Stimulated activated CD8-positive, alpha-beta memory T cell treated with anti-CD3 and anti-CD28 coated beads, Interleukin-15, amount 100 ng/mL, for 24 hours (primary cell): ENCODE measurements at places on chromosomes 2 and 18.

GRCh38 chr18:10936176-10937053, 213.0 kb downstream of the PIEZO2 start:
- no peak for DNase-seq

DNA sequence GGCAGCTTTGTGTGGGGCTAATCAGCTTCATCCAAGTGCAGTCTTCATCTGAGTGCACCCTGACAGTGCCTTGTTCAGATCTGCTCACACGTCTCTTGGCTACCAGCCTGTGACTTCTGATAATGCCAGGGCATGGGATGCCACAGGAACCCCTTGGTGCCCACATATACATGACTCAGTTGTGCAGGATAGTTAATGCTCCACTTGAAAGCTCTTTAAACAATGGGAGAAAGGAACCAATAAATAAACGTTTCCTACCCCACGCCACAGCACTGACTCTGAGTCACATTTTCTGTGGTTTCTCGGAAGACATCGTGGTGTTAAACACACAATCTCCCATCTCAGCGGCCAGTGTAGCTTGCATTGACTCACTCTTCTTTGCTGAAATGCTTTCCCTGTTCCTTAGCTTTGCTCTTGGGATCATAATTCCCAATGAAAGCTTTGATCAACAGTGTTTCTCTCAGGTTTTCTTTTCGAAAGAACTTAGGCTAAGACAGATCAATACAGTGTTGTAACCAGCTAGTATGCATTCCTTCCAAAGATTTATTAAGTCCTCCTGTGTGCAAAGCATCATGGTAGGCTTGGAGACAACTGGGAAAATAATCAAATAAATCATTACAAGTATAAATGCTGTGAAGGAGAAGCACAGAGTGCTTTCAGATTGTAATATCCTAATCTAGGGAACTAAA, 142.0 kb downstream of the COPS8 start:
- DNase-seq = no peak

DNA sequence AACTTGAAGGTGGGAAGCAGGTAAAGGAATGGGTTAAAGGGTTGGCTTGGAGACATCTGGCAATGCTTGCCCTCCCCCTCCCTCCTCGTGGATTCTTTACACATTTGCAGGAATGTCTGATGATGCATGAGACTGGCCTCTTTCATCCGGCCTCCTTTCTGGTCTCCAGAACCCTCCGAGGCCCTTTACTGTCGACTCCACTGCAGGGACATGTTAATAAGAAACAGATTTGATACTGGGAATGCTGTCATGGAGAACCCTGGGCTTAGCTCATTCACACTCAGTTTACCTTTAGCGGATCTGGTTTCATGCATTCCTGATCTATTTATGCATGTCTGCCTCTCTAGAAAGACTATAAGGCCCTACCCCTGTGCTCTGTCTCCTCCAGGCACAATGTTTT, 238.7 kb downstream of the TGIF1 start:
- DNase-seq = no peak

- no peak for DNase-seq
These were observed 264.3 kb downstream of the ZNF516 start for GRCh38 chr18:76230791-76231190.

GRCh38 chr18:1094409-1094808, 189.7 kb downstream of the ADCYAP1 start:
- no peak for DNase-seq

DNA sequence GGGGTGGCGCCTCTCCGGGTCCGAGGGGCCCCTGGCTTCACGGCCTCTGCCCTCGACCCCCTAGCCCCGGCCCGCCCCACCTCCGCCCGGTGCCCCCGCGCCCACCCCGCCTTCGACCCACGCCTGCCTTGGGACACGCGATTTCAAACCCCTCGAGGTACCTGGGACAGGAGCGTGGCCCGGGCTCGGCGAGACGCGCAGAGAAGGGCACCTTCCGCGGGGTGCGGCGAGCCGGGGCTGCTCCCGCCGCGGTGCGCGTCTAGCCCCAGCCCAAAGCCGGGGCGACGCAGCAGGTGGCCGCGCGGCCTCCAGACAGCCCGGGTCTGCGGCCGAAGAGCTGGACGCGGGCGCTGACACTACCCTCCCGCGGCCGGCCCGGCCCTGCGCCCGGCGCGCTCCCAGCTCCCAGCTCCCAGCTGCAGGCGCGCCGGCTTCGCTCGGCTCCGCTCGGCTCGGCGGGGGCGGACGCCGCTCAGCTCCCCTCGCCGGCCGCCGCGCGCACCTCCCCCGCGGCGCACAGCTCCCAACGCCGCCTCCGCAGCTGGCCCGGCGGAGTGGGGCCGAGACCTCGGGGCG, at the start of gene CRACDL:
TSS of gene CRACDL (minus strand) at position 449 of the 576 bp plus-strand sequence. CDS start 89,425 bp downstream, outside the sequence.
- no peak for DNase-seq

GRCh38 chr2:46298522-46299353, 1.5 kb downstream of the EPAS1 start:
- DNase-seq = no peak

DNA sequence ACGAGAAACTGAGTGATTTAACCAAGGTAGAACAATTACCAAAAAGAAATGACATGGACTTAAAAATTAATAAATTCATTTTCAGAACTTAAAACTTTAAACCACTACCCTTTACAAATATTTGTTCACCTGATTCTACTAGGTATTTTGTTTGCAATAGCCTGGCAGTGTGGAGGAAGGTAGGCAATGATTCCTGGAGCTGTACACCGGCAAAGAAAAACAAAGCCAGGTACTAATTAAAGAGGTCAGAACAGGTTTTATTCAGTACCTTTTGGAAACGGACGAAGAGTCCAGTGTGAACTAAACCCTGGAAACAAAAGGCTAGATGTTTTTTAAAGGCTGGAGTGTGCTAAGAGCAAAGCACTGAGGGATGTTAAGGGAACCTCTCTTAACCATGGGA, 561.3 kb upstream of the FSHR start:
- no peak for DNase-seq

DNA sequence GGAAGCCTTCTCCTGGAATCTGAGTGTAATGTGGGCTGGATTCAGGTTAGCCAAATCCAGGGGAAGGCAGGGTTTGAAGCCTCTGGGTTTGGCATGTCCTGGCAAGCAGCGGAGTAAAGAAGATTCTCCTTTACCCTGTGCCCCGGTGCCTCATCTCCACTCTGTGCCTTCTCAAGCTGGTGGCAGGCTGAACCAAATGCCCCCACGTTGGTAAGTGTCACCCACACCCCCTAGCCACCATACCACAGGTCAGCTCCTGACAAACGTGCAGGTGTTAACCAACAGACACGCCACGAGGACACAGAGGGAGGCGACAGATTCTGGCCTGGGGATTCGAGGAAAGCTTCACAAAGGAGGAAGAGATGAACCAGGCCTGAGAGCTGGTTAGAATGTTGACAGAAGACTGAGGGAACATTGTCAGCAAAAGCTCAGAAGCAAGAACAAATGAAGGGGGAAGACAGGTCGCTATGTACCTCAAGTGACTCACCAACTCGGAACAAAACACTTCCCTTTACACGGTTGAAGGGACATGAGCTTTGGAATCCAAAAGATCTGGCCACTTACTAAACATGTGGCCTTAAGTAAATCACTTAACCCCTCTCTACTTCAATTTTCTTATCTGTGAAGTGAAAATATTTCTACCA, 85.2 kb upstream of the LCLAT1 start:
- DNase-seq = no peak

DNA sequence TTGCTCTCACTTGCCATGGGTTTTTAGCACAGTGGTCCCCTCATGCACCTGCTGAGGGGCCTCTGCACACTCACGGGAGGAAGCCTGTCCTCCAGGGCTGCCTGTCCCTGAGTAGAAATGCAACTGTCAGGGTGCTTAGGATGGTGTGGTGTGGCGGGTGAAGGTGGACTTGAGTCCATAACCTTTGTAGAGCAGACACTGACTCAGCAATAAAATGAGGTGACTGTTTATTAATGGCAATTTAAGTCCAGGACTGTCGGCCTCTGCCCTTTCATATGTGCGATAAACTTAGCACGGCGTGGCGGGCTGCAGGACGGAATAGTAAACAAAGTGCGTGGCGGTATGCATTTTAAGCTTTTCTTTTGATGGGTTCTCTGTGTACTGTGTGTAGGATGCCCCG, 188.2 kb downstream of the LDLRAD4 start:
- DNase-seq = no peak

DNA sequence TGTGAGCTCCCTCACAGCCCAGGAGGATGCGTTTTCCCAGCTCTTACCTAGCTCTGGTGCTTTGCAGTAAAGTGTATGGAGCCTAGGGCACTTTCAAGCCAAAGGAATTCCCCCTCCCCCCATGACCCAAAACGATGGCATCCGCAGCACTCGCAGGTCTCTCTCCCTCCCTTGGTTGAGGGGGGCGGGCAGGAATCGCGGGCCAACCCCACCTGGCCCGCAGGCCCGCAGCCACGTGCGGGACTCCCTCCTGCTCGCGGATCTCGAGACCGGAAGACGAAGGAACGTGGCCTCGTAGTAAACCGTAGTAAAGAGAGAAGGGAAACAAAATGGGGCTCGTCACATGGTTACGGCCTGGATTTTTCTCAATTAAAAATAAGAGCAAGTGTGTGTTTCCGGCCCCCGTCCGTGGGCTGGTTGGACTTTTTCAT, 8.5 kb downstream of the IRS1 start:
- DNase-seq = no peak

DNA sequence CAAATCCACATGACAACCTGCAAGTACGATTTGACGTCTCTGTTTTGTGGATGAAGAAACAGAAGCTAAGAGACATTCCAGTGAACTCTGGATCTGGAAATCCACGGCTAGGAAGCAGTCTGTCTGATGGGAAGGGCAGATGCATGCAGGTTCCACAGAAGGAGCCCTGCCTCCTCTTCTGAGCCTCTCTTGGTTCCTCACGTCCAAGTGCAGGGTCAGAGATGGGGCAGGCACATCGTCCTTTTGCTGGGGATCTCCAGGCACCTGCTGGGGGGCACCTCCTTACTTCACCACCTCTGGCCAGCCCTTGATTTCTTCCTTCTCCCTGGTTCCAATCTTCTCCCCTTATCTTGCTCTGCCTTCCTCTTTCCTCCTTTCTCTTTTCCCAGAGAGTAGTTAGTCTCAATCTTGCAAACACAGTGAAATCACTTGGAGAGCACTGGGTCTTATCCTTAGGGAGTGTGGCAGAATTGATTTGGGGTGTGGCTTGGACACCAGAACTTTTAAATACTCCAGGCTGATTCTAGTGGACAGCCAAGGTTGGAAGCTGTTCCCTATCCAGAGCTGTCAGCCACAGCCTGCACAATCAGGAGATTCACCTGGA, 137.8 kb downstream of the BCL2 start:
- DNase-seq = no peak

GRCh38 chr18:36947820-36948348, 119.0 kb downstream of the KIAA1328 start:
- DNase-seq = no peak

GRCh38 chr2:33442528-33443079, 33.8 kb upstream of the RASGRP3 start:
- no peak for DNase-seq

GRCh38 chr2:202060218-202060617, 12.8 kb upstream of the KIAA2012 start:
- DNase-seq = no peak
